Spleen (tissue), 13 donors: ENCODE measurements at places on chromosomes 5 and 9. TPM values are rescaled to one million over a fixed set of nuclear protein-coding genes. Genes with fewer than 3 reads are reported as not detected.

TXNDC8 gene
- not detected for total RNA-seq

DNA sequence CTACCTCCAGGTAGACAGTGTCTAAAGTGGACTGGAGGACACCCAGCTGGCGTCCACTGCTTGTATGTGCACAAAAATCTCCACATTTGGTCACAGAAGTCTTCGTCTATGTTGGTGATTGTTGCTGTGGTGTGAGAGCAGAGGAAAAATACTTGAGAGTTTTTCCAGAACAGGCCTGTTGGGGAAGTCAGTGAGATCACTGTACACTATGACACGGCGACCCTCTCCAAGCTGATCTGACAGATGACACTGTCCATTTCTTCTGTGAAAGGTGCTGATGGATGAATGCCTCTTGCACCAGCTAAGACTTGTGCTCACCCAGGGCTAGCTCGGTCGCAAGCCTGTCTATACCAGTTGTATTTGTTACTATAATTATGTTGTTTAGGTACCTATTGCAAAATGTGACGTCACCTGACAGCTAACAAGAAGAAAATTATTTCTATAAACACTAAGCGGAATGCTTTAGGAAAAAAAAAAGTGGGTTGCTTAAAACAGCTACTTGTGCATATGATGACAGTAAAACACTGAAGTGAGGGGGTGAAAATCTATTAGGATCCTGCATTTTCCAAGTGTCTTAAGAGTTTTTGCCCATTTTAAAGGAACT, 142.3 kb downstream of the ROR2 start:
- H3K4me3 ChIP-seq: no peak overlapping the region
- H3K27ac ChIP-seq: no peak overlapping the region
- no peaks in the 10 kb centered on the region for H3K4me1 ChIP-seq
- H3K36me3 ChIP-seq: no peaks in the 10 kb centered on the region

DNA sequence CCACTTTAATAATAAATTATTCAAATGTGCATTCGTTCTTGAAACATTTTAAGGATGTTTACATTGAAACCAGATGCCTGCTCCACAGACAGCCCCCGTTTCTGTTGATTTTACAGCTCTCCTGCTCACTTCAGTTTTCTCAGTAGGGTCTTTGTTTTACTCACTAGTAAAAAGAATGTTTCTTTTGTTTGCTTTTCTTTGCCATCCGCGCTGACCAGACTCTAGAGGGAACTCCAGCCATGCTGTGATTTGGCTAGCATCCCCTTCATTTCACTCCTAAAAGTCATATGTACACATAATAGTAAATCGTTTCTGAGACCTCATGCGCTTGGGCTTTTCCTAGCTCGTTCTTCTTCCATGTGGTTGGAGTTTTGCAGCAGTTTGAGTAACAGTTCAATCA, 28.7 kb upstream of the PALM2AKAP2 start:
- no peaks in the 10 kb centered on the region for H3K4me1 ChIP-seq
- no peak overlapping the region for H3K4me3 ChIP-seq
- H3K36me3 ChIP-seq: no peaks in the 10 kb centered on the region
- no peak for DNase-seq

GRCh38 chr9:89905606-89906338, 301.0 kb downstream of the GADD45G start:
- H3K4me3 ChIP-seq: no peak overlapping the region
- H3K36me3 ChIP-seq: no peaks in the 10 kb centered on the region
- no peak overlapping the region for H3K27ac ChIP-seq

- H3K27me3 ChIP-seq: no peaks in the 10 kb centered on the region
- peaks cover 21% of the 10 kb centered on the region for H3K4me1 ChIP-seq
- H3K4me3 ChIP-seq: no peak overlapping the region
Observed at GRCh38 chr9:75188756-75189155, 100.4 kb downstream of the OSTF1 start.
